ENCODE measurements at places on chromosomes 12 and 14.

DNA sequence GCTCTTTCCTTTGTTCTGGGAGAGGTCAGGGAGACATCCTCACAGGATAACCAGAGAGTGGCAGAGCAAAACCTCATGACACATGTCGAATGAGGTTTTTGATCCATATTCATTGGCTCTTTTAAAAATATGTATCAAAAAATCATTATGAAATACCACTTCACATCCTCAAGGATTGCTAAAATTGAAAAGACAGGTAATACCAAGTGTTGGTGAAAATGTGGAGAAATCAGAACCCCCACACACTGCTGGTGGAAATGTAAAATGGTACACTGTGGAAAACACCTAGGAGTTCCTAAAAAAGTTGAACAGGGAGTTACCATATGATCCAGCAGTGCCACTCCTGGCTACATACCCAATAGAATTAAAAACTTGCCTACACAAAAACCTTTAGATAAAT is 107.8 kb upstream of the ARID2 start:
- no peak for DNase-seq

GRCh38 chr12:93186131-93186530 is 191.6 kb upstream of the NUDT4 start:
- no peak for DNase-seq

DNA sequence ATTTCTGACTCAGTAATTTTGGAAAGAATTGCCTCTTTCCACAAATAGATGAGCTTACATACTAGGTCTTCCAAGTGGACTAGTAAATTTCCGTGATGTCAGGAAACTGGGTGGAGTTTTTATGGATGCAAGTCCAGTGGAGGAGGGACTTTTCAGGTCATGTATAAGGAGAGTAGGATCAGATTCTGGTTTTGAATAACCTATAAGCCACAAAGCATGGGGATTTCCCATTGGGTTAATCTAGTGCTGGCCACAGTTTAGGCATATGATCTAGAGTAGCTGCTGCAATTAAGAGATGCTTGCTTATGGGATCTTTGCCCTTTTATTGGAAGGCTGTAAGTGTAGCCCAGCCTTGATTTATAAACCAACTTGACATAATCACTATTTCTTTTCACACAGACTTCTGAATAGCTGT is 33.8 kb downstream of the STK38L start:
- DNase-seq = no peak

GRCh38 chr14:43755707-43756106 is 751.4 kb downstream of the FSCB start:
- DNase-seq = no peak

DNA sequence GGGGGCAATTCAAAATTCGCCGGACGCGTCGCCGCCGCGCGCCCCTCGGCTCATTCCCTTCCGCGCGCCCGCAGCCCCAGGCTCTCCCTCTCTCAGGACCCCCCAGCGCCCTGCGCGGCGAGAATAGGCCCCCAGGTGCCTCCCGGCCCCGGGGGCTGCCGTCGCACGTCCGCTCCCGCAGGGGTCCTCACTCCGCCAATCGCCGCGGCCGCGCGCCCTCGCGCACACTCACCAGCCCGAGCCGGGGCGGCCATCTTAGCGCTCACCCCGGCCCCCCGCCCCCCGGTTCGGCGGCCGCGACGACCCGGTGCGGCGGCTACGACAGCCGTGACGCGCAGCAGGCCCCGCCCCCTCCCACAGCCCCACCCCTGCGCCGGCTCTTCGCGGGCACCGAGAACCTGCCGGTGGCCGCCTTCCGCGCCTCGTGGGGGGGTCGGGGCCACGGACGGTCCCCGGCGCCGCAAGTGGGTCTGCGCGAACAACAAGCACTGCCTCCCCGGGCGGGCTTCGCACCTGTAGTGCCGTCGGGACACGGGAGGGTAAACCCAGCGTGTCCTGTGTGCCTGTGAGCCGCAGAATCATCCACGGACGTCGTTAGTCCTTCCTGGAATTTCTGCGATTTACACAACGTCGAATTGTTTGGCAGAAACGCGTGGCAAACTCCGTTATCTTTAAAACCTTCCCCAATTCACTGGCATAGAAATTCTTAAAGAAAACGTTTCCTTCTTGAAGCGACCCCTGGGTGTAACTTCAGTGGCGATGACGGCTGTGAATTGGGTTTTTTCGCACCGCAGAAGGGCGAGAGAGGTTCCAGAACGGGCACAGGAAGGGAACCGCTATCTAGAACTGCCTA is 2.5 kb downstream of the USP44 start:
- DNase-seq = no peak

GRCh38 chr12:44385964-44386363 is 490.2 kb downstream of the NELL2 start:
- DNase-seq = no peak

- DNase-seq = no peak
Observed at GRCh38 chr14:74492776-74493342, at the start of gene NPC2. TSS of gene NPC2 (minus strand) at chr14:74493305. CDS start at chr14:74493274, 31 bp downstream.

DNA sequence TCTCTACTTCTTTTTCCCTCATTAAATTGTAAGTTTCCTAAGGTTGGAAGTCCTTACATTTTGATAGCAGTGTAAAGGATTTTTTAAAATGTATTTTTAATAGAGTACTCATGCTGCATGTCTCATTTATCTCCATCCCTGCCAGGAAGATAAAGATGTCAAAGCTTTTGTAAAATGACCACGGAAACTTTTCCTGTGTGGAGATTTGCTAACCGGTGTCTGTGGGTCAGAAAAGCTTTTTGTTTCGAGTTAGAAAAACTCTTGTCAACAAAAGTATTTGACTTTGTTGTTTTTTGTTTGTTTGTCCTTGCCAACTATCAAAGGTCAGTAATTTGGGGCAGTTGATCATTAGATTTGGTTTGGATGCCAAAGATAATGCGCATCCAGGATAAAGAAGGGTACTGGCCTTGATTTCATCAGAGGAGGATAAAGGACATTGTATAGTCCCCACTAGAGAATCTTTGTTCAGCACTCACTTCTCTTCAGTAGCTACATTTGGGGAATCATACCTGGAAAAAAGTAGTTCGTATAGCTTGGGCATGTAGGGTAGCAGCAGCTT is 156.8 kb upstream of the HIF1A start:
- no peak for DNase-seq

DNA sequence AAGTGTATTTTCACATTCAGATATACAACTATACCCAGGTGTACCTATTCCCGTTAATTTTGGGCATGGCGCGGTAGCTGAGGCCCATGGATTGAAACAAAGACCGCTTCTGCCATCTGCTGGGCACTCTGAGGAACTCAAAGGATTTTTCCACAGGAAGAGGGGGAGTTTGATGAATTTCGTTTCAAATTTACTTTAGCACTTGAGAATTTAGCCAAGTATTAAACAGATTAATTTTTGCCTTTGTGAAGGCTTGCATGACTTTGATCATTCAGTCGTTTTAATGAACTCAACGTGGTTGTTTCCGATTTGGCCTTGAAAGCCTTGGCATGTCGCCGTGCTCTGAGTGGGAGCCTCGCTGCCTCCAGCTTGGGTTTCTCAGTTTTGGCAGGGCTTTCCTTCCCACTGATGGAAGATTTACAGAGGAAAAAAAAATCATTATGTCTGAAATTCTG is 153.2 kb upstream of the DDHD1 start:
- DNase-seq = peak; percentile 37

DNA sequence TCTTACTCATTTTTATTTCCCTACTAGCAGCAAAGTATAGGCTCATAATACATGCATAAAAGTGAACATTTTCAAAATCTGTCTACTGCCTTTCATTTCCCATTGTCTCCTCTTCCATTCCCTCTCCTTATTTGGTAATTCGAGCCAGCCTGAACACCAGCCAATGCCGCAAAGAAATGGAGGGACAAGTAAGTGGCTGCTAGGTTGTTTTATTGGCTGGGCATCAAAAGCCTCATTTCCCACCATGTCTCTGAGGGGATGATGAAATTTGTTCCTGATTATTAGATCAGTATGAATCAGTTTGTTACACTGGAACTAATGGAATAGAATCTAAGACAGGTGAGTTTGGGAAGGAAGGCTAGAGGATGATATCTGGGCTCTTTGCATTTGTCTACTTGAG is 143.5 kb downstream of the KCNA5 start:
- DNase-seq = no peak

GRCh38 chr12:46462641-46463355 is 90.2 kb upstream of the SLC38A2 start:
- DNase-seq = no peak

- no peak for DNase-seq
Observed at GRCh38 chr12:4441355-4442335, 4.0 kb downstream of the FGF6 start.

GRCh38 chr14:55921511-55921910 is 196.7 kb upstream of the PELI2 start:
- no peak for DNase-seq

DNA sequence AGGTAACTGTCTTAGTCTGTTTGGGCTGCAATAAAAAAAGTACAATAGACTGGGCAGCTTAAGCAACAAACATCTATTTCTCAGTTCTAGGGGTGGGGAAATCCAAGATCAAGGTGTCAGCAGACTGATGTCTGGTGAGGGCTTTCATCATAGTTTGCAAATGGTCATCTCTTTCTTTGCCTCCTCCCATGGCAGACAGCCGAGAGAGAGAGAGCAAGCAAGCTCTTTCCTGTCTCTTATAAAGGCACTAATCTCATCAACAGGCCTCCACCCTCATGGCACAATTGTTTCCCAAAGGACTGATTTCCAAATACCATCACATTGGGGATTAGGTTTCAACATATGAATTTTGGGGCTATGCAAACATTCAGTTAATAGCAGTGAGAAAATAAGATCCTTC is 445.6 kb upstream of the FLRT2 start:
- DNase-seq = no peak

- DNase-seq = no peak
Observed at GRCh38 chr14:36522972-36523715, 3.1 kb upstream of the NKX2-1 start.

GRCh38 chr14:36580856-36581831 is 1.3 kb downstream of the NKX2-8 start:
- no peak for DNase-seq

GRCh38 chr12:92002673-92003382 is 142.8 kb downstream of the BTG1 start:
- DNase-seq = no peak

DNA sequence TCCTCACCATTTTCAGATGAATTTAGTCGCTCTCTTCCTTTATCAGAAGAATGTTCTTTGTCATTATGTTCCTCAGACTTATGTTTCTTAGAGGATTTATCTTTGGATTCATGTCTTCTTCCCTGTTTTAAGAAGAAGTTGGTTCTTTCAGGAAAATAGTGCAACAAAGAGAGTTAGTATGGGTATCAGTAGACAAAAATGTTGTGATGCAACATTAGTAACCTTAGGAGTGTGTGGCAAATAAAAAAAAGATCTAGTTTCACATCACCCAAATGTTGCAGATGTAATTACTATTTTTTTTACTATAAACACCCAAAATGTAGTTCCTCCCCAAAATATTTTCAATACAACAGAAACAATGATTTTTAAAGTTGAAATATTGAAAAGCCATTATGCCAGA is 7.8 kb downstream of the RSRC2 start:
- no peak for DNase-seq

GRCh38 chr12:75656210-75656609 is 144.8 kb upstream of the KRR1 start:
- DNase-seq = no peak

DNA sequence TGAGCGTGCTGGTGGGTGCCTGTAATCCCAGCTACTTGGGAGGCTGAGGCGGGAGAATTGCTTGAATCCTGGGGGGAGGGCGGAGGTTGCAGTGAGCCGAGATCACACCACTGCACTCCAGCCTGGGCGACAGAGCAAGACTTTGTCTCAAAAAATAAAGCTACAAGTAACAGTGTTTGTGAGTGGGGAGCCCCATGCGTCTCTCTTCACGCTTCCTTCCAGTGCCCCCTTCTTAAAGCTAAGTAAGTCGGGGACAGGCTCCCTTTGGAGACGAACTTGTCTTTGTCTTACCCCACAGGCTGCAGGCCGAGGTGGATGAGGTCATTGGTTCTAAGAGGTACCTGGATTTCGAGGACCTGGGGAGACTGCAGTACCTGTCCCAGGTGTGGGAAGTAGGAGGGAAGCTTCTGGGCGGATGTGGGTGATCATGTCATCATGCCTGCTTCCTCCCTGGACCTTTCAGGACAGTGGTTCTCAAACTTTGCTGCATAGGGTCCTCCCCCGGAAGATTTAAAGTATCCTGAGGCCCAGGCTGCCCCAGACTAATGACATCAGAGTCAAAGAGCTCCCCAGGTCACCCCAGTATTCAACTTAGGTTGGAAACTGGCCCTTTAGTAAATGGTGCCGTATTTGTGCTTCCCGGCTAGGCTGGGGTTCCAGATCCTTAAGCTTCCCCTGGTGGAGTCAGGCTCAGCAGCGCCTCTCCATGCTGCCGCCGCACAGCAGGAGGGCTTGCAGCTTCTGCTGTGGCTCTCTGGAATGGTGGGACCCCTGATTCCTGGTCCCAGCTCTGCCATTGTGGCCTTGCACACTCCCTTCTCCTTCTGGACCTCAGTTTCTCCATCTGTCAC is 37.1 kb downstream of the CYP46A1 start:
- no peak for DNase-seq

GRCh38 chr12:10196210-10196609 is 16.5 kb upstream of the GABARAPL1 start:
- peak; percentile 86 for DNase-seq

DNA sequence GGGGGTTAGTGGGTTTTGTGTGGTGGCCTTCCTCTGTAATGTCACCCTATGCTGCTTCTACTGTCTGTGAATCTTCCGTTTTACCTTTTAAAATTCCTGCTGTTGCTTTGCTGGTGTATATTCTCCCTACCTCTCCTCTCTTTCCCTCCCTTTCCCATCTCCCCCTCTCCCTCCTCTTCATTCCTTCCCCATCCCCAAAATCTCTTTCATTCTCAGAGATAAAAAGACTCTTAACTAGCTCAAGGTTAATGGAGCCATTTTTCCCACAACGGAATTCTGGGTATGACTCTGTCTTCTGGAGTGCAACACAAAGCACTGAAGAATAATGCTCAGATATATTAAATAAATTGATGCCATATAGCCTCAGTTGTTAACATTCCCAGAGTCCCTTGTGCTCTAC is 148.1 kb downstream of the EGLN3 start:
- DNase-seq = no peak

GRCh38 chr14:35380794-35381193 is 23.8 kb downstream of the NFKBIA start:
- no peak for DNase-seq

DNA sequence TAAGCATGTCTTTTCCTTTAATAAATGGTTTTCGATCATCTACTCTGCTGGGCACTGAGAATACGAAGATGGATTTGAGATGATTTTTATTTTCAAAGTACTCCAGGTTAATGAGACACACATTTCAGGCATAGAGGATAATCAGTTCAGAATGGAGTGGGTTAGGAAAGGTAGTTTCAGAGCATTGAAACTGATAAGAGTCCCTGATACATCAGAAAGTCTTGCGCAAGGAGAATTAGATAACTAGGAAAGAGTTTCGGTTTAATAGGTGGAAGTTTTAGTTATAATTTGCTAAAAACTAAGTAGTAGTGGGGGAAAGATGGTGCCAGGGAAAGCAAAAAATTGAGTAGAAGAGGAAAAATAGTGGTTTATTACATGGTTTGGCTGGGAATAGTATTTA is 50.1 kb downstream of the ZDHHC17 start:
- DNase-seq = no peak

- DNase-seq = no peak
Observed at GRCh38 chr12:44765796-44766195, 110.3 kb downstream of the NELL2 start.

All from NAMALWA (cell line).